ENCODE measurements at places on chromosomes 12 and 14. TPM values are rescaled to one million over a fixed set of nuclear protein-coding genes. Genes with fewer than 3 reads are reported as not detected.

The KRT80 gene
- total RNA-seq, result 2.1 TPM

- no peak for DNase-seq
These were observed 15.4 kb downstream of the GLTP start for GRCh38 chr12:109864916-109865315.

- peak; percentile 94 for DNase-seq
These were observed 181.3 kb upstream of the FKBP4 start for GRCh38 chr12:2613326-2614073.

GRCh38 chr14:92635031-92635430 lies 113.4 kb downstream of the LGMN start:
- no peak for DNase-seq

The TEX52 gene
- not detected for total RNA-seq

DNA sequence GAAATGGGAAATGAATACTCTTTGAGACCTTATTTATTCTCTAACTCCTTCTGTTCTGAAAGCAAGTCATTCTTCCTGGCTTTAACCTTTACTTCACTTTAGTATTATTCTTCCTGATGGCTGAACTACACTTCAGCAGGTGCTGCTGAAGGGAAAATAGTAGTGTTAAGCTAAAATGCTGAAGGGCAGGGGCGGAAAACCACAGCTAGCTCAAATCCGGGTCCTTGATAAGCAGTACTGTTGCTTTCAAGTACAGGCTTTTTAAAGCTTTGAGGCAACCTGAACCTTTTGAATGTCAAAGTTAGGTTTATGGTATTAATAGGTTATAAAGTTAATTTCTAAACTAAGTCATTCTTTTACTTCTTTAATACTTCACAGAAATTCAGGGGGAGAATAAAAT lies 10.7 kb downstream of the CCDC196 start:
- DNase-seq, result no peak

The NELL2 gene
- total RNA-seq, result 1.1 TPM

DNA sequence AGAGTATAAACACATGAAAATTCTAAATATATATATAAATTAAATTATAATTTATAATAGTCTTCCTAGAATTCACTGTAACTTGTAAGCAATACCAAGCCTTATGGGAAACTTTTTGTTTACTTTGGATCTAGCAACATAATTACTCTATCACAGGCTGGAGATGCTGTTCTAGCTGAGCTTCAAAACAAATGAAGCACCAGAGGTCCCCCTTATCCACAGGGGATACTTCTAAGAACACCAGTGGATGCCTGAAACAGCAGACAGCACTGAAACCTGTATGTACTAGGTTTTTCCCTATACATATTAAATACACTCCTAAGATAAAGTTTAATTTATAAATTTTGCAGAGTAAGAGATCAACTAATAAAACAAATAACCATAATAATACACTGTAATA lies 96.6 kb downstream of the CDK17 start:
- DNase-seq, result no peak

DNA sequence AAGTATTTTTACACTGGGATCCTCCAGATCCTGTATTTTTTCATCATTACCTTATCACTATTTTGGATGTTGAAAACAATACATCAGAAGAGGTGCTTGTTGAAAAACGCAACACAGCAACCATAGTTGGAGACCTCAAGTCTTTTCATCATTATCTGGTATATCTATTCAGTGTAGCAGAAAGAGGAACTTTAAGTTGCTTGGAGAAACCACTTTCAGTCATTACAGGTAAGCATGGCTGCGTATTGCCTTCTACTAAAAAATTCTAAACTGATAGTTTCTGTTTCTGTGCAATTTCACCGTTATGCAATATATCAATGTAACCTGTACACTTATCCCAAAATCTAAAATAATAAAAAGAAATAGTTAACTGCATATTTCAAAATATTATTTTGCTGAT lies 32.2 kb upstream of the PTPRQ start:
- DNase-seq, result no peak

The LRRIQ1 gene
- total RNA-seq, result 0.39 TPM

DNA sequence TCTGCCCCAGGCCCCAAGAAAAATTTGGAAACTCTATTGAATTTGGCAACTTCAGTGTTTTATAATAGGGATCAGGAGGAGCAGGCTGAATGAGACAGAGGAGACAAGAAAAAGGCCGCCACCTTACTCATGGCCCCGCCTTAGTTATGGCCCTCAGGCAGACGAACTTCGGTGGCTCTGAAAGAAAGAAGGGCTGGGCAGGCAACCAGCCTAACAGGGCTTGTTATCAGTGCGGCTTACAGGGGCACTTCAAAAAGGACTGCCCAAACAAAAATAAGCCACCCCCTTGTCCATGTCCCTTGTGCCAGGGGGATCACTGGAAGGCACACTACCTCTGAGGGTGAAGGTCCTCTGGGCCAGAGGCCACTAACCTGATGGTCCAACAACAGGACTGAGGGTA lies 146.3 kb upstream of the ATF7IP start:
- DNase-seq, result no peak

- DNase-seq, result no peak
These were observed 8.5 kb downstream of the ITGB7 start for GRCh38 chr12:53198486-53199110.

DNA sequence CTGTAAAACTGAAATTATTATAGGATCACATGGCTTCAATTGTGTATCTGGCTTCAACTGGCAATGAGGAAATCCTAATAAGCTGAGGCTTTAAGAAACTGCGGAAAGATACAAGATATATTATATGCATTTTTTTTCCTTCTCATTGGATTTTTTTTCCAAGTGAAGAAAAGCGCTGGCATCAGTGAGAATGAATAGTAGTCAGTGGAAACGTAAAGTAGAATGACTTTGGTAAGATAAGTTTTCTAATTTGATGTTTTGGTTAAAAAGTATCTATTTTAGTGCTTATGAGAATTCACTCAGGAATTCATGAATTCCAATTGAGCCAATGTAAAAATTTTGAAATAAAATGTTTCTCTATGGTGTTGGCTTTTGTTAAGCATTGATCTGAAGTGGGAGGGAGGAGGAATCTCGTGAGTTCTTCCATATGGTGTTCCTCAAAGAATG lies 173.5 kb upstream of the FRMD6 start:
- DNase-seq, result no peak
